ENCODE measurements at places on chromosomes 6 and 20.

DNA sequence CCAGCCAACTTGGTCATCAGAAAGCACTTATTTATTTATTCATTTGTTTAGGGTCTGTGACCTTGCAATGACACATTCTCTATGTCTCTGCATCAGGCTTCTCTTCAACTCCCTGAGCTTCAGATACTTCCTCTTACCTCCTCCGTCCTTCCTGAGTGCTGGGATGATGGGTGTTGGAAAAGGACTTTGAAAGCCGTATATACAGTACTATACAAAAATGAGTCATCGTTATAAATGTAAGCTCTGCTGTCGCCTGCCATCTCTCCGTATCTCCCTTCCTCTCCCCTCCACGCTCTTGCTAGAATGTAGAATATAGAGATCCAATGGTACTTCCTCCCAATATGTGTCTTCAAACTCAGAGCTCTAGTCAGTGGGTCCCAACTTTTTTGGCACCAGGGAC, 91.9 kb upstream of the SALL4 start:
- no peak for DNase-seq

GRCh38 chr6:34324738-34325444, 67.6 kb downstream of the NUDT3 start:
- no peak for DNase-seq

- DNase-seq, result no peak
Measured at GRCh38 chr6:54440549-54440948, 132.3 kb downstream of the TINAG start.

GRCh38 chr6:109060571-109060970, 34.1 kb downstream of the SESN1 start:
- no peak for DNase-seq

- DNase-seq, result no peak
Measured at GRCh38 chr6:54579011-54579410, 267.6 kb upstream of the FAM83B start.

GRCh38 chr6:136095986-136096385, 154.1 kb downstream of the MTFR2 start:
- DNase-seq, result no peak

GRCh38 chr6:137231895-137232294, 12.7 kb upstream of the IFNGR1 start:
- no peak for DNase-seq

- DNase-seq, result no peak
Measured at GRCh38 chr6:50135968-50136367, 86.2 kb upstream of the DEFB112 start.

DNA sequence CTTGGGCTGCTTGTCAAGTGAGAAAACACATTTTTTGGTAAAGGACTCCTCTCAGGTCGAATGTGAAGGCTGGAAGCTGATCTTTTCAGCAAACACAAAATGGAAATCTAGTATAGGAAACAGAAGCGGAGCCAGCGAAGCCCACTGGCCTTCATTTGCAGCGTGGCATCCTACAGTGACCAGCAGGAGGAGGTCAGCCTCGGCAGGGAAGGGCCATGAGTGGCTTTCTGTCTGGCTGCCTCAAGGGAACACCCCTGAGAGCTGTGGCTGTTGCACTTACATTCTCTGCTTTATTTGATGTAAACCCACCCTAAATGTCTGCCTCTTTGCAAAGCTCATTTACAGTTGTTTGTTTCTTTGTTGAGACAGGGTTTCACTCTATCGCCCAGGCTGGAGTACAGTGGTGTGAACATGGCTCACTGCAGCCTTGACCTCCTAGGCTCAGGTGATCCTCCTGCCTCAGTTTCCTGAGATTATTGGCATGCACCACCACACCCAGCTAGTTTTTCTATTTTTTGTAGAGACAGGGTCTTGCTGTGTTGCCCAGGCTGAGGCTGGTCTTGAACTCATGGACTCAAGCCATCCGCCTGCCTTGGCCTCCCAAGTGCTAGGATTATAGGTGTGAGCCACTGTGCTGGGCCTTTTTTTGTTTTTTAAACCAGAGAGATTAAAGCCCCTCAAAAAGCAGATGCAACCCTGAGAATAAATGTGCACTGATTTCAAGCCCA, 322.0 kb upstream of the SOX4 start:
- no peak for DNase-seq

- DNase-seq, result no peak
Measured at GRCh38 chr6:9766240-9766915, 648.5 kb downstream of the TFAP2A start.

GRCh38 chr20:25453035-25453810, 45.8 kb downstream of the GINS1 start:
- no peak for DNase-seq

- no peak for DNase-seq
Measured at GRCh38 chr6:134523051-134523450, 205.1 kb upstream of the SGK1 start.

GRCh38 chr6:42163981-42164380, 9.2 kb upstream of the GUCA1A start:
- no peak for DNase-seq

- DNase-seq, result no peak
Measured at GRCh38 chr6:439641-440167, 48.2 kb downstream of the IRF4 start.

GRCh38 chr20:44211177-44212039, 837 bp upstream of the OSER1 start:
- no peak for DNase-seq

DNA sequence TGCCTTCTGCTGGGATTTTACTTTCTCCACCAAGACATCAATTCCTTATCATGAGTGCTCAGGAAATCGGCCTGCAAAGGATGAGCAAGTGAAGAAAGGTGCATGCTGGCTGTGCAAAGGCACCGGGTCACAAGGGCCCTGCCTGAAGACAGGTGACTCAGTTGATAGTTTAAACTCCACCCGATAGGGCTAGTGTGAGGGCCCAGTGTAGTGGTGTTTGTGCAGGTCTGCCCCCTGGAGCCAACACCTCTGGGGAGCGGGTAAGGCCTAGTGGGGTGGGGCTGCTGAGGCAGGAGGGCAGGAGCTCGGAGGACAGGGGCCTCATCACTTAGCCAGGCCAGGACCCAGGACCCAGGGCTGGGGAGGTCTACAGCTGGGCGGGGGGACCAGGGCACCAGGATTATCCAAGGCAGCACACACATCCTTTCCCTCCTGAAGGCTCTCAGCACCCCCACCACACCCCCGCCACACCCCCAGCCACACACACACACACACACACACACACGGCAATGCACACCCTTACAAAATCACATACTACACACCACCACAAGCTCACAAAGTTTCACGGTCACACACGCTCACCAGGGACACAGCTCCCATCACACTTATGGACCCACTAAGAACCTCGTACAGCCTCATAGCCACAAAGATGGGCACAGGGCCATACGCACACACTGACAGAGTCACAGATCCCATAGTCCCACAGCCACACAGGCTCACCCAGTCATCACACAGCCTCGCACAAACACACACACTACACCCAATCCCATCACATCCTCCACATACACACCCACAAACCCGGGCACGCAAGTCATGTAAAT, 75.4 kb downstream of the GRM4 start:
- DNase-seq, result no peak

DNA sequence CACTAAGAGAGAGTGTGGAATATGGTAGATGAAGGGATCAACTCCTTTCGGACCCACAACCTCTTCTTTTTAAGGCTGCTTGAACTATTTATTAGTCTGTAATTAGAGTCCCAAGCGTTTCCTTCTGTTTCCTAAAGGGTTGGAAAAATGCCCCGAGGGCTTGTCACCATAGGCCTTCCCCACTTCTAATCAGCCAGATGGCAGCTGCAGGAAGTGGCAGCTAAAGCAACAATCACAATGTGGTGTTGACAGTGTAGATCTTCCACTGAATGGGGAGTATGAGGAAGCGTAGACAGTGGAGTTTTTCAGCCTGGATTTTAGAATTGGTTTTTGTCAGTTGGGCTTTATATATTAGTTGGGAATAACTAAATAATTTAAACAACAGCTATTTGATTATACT, 40.6 kb downstream of the SLC35D3 start:
- no peak for DNase-seq

- no peak for DNase-seq
Measured at GRCh38 chr6:166598441-166599138, 12.1 kb upstream of the RAMACL start.

DNA sequence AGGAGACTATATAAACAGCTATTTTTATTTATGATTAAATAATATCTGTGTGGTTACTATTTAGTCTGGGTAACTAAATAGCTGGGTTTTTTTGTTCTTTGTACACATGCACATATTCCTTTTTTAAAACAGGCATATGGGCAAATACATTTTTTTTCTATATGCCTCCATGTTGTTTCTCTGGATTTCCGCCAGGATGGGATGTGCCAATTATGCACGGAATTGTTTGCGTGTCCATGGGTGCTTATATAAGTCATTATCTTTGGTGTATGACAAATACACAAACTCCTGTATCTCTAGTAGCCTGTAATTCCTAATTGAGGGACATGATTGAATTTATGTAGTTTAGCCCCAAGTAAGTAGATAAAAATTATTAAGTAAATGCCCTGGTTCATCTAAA, 226.9 kb downstream of the BCKDHB start:
- DNase-seq, result no peak

GRCh38 chr6:142334294-142334693, 32.5 kb downstream of the ADGRG6 start:
- DNase-seq, result no peak

GRCh38 chr6:1110164-1110563, 201.7 kb upstream of the FOXQ1 start:
- DNase-seq, result no peak

GRCh38 chr20:13447385-13448180, 191.1 kb downstream of the TASP1 start:
- no peak for DNase-seq

- DNase-seq, result no peak
Measured at GRCh38 chr6:125773387-125774341, 17.1 kb upstream of the NCOA7 start.

- no peak for DNase-seq
Measured at GRCh38 chr6:150237626-150238025, 94.8 kb downstream of the PPP1R14C start.

DNA sequence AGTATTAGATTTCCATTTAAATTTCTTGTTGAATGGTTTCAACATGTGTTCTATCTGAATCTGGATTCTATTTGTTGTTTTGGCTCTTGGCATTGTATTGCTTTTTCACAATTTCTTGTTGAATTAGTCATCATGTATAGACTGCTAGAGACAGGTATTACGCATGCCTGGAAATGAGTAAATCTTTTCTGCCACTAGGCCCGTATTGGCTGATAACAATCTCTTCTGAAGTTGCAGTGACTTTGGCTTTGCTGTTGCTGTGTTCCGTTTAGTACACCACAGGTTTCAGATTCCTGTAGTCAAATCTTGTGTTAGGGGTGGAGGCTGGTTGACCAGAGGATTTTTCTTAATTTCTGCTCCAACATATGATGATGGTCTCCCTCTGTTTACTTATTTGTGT, 1339.4 kb downstream of the GRIK2 start:
- no peak for DNase-seq

DNA sequence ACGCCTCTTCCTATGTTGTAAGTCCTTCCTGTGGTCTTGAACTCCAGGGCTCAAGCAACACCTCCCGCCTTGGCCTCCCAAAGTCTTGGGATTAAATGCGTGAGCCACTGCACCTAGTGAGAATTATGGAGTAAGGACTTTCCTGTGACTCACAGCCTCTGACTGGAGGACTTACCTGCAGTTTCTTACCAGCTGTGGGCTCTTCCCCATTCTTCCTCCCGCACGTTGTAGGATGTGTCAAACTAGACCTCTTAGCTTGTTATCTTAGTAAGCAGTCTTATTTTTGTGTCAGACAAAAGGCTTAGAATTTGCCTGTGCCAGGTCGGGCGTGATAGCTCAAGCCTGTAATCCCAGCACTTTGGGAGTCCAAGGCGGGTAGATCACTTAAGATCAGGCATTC, 30.9 kb downstream of the BAK1 start:
- DNase-seq, result no peak

- no peak for DNase-seq
Measured at GRCh38 chr20:43375591-43375990, 82.1 kb upstream of the SRSF6 start.

DNA sequence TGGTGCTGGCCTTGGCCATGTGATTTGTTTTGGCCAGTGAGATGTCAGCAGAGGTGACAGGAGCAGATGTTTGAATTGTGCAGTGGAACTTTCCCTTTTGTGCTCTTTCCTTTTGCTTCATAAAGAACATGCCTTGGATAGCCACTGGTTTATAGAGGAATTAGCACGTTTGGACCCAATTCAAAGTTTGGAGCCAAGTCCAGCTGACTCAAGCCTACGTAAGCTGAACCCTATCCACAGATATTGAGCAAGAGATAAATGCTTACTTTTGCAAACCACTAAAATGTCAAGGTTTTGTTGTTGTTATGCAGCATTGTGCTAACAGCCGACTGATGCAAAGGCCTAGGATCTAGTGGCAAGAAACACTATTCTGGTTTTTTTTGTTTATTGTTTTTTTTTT, 230.9 kb upstream of the CITED2 start:
- DNase-seq, result no peak
